ENCODE measurements at places on chromosomes 6 and 20.

DNA sequence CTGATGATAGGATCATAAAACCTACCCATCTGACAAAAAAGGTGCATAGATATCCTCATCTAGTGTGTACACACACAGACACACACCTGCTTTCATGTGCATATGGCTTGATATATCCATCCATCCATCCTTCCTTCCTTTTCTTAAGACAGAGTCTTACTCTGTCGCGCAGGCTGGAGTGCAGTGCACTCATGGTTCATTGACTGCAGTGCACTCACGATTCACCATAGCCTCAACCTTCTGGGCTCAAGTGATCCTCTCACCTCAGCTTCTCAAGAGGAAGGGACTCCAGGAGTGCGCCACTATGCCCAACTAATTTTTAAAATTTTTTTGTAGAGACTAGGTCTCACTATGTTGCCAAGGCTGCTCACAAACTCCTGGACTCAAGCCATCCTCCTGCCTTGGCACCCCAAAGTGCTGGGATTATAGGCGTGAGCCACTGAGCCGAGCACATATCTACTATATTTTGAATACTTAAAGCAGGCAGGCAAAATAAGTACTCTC lies 27.1 kb downstream of the ADNP start:
- DNase-seq, result no peak

DNA sequence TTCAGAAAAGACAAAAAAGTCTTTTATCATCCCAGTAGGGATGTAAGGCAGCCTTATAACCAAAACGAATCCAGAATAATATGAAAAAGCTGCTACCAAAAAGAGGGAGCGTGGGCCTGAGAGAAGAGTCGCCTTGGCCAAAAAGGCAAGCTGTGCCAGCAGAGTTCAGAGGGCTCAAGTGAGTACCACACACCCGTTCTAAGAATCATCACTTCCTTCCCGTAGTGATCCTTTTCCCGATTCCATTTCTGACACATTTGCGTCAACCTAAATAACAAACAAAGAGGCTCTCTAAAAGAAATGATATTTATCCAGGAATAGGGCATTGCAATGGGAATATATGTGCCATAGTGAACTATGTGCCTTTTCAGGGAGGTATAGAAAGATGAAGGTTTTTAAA lies 3.8 kb upstream of the TMEM181 start:
- no peak for DNase-seq

DNA sequence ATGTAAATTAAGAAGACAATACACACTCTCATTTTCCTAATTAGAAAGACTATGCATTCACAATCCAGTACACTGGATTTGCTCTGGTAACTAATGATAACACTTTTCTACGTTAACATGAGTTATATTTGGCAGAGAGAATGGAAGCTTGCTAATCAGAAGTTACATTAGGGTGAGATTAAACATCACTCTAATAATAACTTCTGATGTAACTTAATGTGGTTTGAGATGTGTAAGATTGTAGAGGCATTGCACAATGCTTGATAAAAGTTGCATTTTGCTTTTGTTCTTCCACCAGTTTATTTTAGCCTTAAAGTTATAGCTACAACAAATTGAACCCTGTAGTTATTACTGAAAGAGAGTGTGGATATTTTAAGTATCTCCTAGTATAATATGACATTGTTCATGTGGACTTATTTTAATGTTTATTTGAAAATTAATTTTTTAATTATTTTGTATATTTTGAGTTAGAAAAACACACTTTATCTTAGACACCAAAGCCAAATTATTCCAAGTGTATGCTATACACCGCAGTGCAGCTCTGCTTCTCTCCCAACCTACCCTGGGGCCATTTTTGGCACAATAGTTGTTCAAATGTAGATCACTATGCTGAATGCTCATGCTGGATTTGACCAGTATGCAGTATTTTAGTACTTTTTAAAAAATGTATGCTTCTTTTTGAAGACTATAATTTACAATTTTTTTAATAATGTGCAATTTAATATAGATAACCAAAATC lies 143.2 kb downstream of the SLC16A10 start:
- no peak for DNase-seq

GRCh38 chr6:23003671-23004467 lies 434.5 kb downstream of the HDGFL1 start:
- DNase-seq, result no peak

DNA sequence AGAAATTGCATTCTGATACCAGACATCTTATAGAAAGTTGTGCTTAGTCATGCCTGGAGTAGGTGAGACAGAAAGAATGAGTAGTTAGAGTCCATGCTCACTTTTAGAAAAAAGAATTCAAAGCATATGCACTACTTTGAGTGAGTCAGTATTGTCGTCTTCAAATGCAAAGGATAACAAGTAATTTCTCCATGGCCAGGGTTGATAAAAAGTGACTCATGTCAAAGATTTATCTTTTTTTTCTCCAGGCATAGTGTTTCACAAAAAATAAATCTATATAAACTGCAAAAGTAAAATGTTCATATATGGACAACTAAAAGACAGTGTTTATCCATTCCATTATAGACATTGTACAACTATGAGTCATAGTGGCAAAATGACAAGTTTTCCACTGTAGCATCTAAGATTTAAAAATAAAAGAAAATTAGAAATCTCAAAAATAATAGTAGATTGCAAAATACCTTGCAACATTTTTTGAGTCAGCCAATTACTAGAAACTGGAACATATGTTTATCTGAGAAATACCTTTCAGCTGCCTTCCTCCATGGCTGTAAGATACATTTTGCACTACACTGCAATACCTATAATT lies 329.6 kb downstream of the GRIK2 start:
- no peak for DNase-seq

- DNase-seq, result no peak
Measured at GRCh38 chr6:117075218-117075617, 190.1 kb upstream of the VGLL2 start.

GRCh38 chr6:113997116-113997515 lies 26.2 kb upstream of the HDAC2 start:
- no peak for DNase-seq

All from stimulated activated CD4-positive, alpha-beta T cell treated with anti-CD3 and anti-CD28 coated beads, TNF-alpha, amount 100 ng/mL, for 24 hours (primary cell).